ENCODE measurements at places on chromosomes 13 and 19.

DNA sequence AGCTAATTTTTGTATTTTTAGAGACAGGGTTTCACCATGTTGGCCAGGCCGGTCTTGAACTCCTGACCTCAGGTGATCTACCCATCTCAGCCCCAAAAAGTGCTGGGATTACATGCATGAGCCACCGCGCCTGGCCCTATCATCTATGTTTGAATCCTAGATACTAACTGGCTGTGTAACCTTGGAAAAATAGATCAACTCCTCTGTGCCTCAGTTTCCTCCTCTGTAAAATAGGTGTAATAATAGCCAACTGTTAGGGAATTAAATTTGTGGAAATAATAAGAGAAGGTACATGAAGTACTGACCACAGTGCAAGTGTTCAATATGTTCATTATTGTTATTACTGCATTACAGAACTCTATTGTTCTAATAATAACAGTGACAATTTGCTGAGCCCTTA, 4.3 kb downstream of the SPTBN4 start:
- DNase-seq, result no peak

DNA sequence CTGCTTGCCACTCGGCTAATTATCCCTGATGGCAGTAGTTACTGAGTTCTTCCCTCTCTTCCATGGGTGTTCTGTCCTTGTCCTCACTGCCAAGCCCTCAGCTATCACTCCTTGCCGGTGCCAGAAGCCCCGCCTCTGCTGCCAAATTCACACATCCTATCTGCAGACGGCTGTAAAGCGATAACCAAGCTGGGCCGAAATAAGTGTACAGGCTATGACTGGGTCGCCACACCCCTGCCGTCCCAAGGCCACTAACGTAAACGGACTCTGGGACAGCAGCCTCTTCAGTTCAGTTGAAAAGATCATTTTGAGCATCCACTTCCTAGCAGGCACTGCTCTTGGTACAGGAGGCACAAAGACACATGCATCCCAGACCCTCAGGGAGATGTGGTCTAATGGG, 13.3 kb downstream of the SLC7A1 start:
- no peak for DNase-seq

DNA sequence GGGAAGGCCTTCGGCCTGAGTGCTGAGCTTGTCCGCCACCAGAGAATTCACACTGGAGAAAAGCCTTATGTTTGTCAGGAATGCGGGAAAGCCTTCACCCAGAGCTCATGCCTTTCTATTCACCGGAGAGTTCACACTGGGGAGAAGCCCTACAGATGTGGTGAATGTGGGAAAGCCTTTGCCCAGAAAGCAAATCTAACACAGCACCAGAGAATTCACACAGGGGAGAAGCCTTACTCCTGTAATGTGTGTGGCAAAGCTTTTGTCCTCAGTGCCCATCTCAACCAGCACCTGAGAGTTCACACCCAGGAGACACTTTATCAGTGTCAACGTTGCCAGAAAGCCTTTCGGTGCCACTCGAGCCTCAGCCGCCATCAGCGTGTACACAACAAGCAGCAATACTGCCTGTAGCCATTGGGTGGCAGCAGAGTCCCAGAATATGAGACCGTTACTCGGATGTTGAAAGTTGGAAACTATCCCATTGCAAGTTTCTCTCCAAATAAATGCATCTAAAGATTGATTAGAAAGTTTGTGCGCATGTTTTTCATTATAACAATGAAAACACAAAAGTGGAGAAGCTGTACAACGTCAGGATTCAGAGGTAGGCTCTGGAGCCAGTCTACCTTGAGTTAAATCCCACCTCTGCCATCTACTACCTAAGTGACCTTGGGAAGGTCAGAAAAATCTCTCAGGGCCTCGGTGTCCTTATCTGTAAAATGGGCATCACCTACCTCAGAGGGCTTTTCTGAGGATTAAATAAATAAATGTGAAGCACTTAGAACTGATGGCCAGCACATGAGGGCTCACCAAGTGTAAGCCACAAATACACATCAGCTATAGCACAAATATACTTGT, 21.1 kb downstream of the ZNF473 start:
- DNase-seq, result peak; percentile 64

- DNase-seq, result no peak
Measured at GRCh38 chr13:97719736-97720135, 233.7 kb upstream of the IPO5 start.

- peak; percentile 65 for DNase-seq
Measured at GRCh38 chr19:35142606-35143230, 337 bp upstream of the FXYD7 start.

DNA sequence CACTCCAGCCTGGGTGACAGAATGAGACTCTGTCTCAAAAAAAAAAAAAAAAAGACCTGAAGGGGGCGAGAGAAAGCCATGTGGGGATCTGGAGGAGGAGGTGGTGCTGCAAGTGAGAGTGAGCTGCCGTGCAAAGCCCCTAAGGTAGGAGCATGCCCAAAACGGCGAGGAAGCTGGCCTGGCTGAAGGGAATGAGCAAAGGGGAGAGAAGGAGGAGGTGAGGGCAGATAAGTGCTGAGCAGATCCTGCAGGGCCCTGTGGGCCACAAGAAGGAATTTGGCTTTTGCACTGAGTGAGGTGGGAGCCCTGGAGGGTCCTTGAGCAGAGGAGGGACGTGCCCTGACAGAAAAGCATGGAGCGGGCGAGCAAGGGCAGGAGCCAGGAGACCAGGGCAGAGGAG, 19.4 kb upstream of the ADGRE5 start:
- no peak for DNase-seq

- DNase-seq, result no peak
Measured at GRCh38 chr13:45807520-45808099, 43.9 kb downstream of the SIAH3 start.

- no peak for DNase-seq
Measured at GRCh38 chr13:51797664-51798488, 6.1 kb downstream of the DHRS12 start.

DNA sequence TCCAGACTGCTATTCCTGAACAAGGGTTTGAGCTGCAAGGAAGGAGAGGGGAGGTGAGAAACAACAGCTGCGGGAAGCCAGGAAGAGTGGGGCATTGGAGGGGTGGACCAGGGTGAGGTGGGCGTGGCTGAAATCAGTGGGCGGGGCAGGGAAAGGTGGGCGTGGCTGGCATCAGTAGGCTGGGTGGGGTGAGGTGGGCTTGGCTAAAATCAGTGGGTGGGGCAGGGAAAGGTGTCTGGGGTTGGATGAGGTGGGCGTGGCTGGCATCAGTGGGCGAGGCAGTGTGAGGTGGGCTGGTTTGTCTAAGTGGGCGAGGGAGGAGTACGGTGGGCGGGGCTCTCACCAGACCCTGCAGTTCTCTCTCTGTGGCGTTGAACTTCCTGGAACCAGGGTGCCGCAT, 87.6 kb downstream of the MUC16 start:
- no peak for DNase-seq

DNA sequence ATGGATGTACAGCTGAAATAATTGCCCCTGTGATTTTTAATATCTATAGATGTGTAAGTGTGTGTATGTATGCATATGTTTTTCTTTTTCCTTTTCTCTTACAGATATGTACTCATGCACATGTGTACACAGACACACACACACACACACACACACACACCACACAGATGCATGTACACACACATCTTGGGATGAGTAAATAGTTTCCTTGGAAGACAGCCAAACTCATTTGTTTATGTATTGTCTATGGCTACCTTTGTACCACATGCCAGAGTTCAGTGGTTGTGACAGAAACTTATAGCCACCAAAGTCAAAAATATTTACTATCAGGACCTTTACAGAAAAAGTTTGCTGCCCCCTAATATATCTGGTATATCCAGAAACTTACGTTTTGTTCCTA, 192.6 kb downstream of the MAB21L1 start:
- no peak for DNase-seq

DNA sequence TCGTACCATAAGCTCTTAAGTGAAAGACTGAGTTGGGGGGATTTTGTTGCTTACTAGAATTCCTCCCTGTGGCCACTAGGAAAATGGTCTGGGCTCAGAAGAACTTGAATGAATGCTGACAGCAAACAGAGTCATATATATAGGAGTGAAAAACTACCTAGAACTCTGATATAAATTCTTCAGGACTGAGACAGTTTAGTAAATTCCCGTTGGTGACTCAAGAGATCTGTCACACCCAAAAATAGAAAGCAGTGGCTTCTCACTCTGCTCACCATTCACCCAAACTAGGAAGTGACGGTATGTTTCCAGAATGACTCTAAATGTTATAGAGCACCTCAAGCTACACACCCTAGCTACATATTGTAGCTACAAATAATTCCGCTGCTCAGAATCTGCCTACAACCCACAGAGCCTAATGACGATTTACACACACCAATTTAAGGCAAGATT, 116.2 kb downstream of the TBC1D4 start:
- DNase-seq, result no peak

- DNase-seq, result no peak
Measured at GRCh38 chr19:42185277-42185676, 32.2 kb downstream of the DEDD2 start.

DNA sequence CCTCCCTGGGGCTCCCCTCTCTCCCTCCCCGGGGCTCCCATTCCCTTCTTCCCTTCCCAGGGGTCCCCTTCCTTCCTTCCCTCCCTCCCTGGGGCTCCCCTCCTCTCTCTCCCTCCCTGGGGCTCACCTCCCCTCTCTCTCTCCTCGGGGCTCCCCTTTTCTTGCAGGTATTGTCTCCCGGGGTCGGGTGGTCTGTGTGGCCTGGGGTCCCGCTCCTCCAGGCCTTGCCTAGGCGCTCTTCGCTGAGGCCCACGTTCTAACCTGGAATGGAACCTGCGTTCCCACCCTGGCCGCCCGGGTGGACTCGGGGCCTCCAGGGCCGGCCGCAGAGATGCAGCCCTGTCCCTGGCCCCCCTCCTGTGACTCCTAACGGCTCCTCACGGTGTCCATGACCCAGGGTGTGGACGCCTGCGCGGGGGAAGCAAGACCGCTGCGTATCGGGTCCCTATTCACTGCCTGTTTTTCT, 940 bp upstream of the DCUN1D2 start:
- DNase-seq, result no peak

GRCh38 chr19:3617463-3617862, 9.1 kb downstream of the CACTIN start:
- no peak for DNase-seq

DNA sequence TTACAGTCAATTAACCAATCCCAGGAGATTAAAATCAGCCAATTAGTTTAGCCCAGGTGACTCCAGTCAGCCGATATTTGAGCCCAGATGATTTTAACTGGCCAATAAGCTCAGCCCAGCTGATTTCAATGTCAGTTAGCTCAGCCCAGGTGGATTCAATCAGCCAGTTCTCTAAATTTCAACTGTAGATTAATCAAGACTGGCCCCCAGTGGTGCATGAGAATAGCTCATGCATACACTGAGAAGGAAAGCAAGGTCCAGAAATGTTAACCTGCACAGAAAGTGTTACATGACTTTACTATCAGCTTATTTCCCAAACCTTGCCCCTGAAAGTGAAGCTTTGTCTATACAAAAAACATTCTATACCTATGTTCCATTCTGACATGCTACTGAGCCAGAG, 55.4 kb upstream of the ZNF724 start:
- no peak for DNase-seq

GRCh38 chr13:112450904-112451240, 74.7 kb downstream of the SPACA7 start:
- no peak for DNase-seq

DNA sequence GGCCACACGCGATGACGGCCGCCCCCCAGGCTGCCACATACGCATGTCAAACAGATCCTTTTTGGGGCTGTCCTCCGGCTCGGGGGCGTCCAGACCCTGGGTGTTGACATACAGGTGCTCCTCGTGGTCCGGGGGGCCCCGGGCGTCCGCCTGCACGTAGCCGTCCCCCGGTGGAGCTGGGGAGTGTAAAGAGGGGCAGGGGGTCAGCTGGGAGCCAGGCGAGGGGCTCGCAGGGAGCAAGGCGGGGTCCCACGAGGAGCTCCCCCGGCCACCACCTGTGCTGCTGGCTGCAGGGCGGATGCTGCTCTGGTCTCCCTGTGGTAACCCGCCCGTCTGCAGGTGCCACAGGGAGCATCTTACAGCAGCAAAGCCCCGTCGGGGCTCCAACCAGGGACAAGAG, 16.1 kb upstream of the C2CD4C start:
- DNase-seq, result no peak

- no peak for DNase-seq
Measured at GRCh38 chr13:74669149-74669548, 534.9 kb upstream of the KLF12 start.

- DNase-seq, result no peak
Measured at GRCh38 chr19:19406878-19407632, 1.6 kb downstream of the GATAD2A start.

DNA sequence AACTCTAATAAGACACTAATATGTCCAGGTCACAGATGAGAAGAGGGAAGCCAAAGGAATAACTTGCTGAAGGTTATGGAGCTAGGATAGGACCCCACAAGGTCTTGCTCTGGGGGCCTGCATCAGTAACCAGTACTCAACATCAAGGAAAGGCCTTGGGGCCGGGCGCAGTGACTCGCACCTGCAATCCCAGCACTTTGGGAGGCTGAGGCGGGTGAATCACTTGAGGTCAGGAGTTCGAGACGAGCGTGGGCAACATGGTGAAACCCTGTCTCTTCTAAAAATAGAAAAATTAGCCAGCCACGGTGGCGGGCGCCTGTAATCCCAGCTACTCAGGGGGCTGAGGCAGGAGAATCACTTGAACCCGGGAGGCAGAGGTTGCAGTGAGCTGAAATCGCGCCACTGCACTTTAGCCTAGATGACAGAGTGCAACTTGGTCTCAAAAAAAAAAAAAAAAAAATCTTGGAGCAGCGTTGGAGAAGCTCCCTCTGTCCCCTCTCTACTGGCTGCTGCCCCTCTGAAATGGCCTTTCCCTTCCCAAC, 1.8 kb downstream of the LONP1 start:
- no peak for DNase-seq

- no peak for DNase-seq
Measured at GRCh38 chr19:47779524-47780214, 1.2 kb downstream of the SELENOW start.

DNA sequence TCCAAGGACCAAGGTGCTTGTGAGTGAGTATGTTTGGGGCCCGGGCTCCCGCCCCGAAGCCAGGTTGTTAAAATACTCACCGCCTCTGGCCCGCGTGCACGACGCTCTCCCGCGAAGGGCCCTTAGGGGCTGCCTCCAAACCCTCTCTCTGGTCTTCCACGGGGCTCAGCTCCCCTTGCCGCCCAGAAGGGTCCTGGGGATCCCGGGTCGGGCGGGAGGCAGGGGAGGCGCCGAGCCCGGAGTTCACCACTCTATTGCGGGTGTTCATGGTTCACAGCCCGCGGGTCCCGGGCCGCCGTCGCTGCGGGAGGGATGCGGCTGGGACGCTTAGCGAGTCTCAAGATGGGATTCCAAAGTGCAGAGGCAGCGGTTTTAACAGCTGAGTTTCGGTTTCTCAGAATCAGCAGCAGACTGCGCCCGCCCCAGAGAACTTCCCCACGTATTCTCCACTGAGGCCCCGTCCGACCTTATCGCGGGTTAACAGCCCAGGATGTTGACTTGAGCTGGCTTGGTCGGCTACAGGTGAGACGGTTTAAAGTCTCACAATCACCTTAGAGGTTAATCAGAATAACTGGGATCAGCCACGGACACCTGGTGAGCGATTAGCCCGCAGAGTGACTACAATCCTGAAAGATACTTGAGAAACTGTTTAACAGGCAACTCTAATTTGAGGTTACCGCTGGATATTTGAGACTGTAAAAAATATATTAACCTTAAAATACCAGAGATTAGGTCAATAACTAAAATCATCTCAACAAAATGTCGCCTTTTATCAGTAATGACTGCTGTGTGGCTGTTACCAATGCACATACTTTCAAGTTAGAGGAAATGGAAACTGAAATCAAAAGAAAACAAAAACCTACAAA, at the start of gene EPSTI1:
EPSTI1 (minus strand) TSS at position 344 of the 866 bp plus-strand sequence; CDS start at position 268, 76 bp downstream.
- peak; percentile 42 for DNase-seq
